ENCODE measurements at places on chromosomes 11 and 22. TPM values are rescaled to one million over a fixed set of nuclear protein-coding genes. Genes with fewer than 3 reads are reported as not detected.

Gene IMMP1L
- total RNA-seq, result 9.8 TPM

Gene KLHL35
- 2.0 TPM for total RNA-seq

Gene DRD2
- not detected for total RNA-seq

Gene OR8D1
- not detected for total RNA-seq

Gene GRK3
- total RNA-seq, result 0.65 TPM

Gene MTCH2
- 59.4 TPM for total RNA-seq

Gene RGL4
- total RNA-seq, result not detected

Gene CRYBA4
- total RNA-seq, result not detected

Gene APOL5
- total RNA-seq, result not detected

Gene CYTH4
- 0.10 TPM for total RNA-seq

Gene TTC9C
- total RNA-seq, result 45.9 TPM

Gene FREY1
- 2.6 TPM for total RNA-seq

Gene RNF141
- total RNA-seq, result 30.4 TPM

Gene OR52H1
- 0.65 TPM for total RNA-seq

Gene LRRC32
- total RNA-seq, result 35.5 TPM

Gene HSPB2
- not detected for total RNA-seq

Gene RTN4R
- total RNA-seq, result 0.65 TPM

Gene RASSF10
- total RNA-seq, result 0.67 TPM

Gene OR4D5
- not detected for total RNA-seq

Gene ASCL2
- not detected for total RNA-seq

Gene PGA4
- total RNA-seq, result not detected

Gene OR8A1
- not detected for total RNA-seq

Gene MMP1
- total RNA-seq, result 4,071 TPM

Gene UBTFL1
- total RNA-seq, result not detected

Gene A4GALT
- 36.3 TPM for total RNA-seq

Gene WBP2NL
- total RNA-seq, result 0.98 TPM

Gene TMA7B
- total RNA-seq, result not detected

Gene CBLIF
- not detected for total RNA-seq

Gene NLRP14
- total RNA-seq, result 0.65 TPM

Gene CYB561A3
- 51.6 TPM for total RNA-seq

Gene MIOX
- not detected for total RNA-seq

Gene TSPAN32
- not detected for total RNA-seq

Gene CYB5R3
- 166 TPM for total RNA-seq

Gene ART1
- total RNA-seq, result not detected

Gene PITPNM1
- 11.4 TPM for total RNA-seq

Gene TSPAN4
- total RNA-seq, result 108 TPM

Gene MCM5
- 53.6 TPM for total RNA-seq

Gene STK33
- total RNA-seq, result 1.3 TPM

Gene CCDC87
- total RNA-seq, result 0.65 TPM

Gene MUC5AC
- total RNA-seq, result not detected

Gene CFAP300
- total RNA-seq, result 0.33 TPM

Gene MS4A6A
- 3.4 TPM for total RNA-seq

All from vein endothelial cell (primary cell).